ENCODE measurements at places on chromosomes 5 and 9.

DNA sequence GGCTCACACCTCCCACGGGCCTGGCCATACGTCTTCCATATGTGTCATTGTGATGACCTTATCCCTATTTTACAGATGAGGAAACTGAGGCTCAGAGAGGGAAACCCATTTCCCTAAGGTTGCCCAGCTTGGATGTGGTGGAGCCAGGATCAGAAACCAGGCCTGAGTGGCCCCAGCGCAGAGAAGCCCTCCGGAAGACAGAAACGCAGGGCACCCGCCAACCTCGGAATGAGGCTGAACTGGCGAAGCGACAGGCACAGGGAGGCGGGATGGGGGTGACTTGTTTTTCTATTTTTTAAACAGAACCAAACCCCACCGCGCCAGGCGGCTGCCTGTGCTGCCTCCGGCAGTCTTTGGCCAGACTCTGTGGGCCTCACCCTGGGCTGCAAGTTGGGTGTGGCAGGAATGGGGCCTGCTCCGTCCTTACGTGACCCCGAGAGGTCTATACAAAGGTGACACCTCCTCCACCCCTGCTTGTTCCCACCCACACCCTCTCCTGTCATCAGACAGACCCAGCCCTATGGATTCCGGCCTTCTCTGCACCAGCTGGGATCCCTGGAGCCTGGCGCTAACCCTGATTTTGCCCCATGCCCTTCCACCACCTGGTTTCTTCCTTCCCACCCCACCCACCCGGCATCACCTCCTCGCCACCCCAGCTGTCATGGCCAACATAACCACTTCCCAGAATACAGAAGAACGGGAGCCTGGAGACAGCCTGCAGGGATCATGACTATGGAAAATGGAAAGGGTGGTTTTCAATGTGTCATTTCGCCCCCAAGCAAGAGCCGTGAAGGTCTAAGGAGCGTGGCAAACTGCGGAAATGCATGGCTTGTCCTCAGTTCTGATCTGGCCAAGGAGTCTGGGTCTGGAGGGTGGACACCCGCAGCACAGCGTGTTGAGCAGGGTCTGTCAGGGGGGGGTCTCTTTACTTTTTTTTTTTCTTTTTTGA is 23.6 kb downstream of the PLPP7 start:
- DNase-seq: no peak

- peak; percentile 30 for DNase-seq
These were observed 1.4 kb upstream of the HSDL2 start for GRCh38 chr9:112378328-112379176.

- no peak for DNase-seq
These were observed 1.5 kb downstream of the TICAM2 start for GRCh38 chr5:115600766-115601165.

GRCh38 chr5:138649316-138649720 is 74.1 kb upstream of the HSPA9 start:
- peak; percentile 14 for DNase-seq
